Left ventricle myocardium superior (tissue), 1 donor: ENCODE measurements at places on chromosomes 1 and 21. TPM values are rescaled to one million over a fixed set of nuclear protein-coding genes. Genes with fewer than 3 reads are reported as not detected.

DNA sequence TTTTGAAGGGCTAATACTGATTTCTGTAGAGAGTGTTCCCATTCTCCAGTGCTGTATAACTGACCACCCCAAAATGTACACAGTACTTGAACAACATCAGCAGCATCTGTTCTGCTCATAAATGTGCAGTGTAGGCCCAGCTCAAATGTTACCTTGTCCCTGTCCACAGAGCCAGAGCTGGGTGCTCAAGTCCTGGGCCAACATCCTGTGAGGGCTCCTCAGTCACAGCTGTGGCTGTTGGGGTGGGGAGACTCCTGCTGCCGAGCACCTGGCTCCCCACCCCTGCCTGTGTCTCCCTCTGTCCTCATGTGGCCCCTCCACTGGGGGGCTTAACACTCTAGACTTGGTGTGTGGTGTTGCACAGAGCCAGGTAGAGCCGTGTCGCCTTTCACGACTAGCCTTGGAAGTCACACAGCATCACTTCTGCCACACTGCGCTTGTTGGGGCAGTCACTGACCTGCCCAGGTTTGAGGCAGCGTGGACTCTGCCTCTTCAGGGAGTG lies 30.5 kb downstream of the DIP2A start:
- no peak for DNase-seq

GRCh38 chr1:162561616-162562469 lies at the start of gene UAP1:
UAP1 (plus strand) TSS chr1:162561722; CDS start chr1:162566069, 4,347 bp downstream.
- no peak for DNase-seq

The ARHGAP29 gene
- 25.9 TPM for total RNA-seq

DNA sequence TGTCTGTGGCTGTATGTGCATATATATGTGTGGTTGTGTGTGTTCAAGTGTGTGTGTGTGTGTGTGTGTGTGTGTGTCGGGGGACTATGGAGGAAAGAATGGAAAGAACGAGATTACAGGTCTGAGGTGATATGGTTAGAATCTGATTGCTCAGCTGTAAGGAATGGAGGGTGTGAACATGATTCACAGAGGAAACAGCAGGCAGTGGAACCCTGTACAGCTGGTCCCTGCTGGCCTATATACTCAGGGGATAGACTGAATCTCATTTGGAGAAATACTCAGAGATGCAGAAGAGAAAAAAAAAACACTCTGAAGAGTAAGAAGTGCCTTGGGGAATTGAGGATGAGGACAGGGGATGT lies 180.1 kb upstream of the ESRRG start:
- DNase-seq: no peak

GRCh38 chr1:185300152-185300551 lies 16.9 kb downstream of the IVNS1ABP start:
- no peak for DNase-seq

DNA sequence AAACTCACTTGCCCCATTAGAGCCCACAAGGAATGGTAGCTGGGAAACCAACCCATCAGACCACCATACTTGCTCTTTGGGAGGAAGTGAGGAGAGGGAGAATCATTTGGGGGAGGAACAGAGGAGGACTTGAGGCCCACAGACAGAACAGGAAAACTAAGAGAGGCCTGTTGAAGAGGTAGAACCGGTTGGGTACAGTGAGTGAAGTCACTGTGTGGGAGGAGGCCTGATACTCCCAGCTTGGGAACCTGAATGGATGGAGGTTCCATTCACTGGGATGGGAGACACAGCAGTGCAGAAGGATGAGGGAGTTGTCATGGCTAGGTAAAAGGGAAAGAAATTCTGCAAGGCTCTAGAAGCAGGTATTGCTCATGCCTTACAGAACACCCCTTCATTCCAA lies 63.4 kb upstream of the PSEN2 start:
- no peak for DNase-seq

DNA sequence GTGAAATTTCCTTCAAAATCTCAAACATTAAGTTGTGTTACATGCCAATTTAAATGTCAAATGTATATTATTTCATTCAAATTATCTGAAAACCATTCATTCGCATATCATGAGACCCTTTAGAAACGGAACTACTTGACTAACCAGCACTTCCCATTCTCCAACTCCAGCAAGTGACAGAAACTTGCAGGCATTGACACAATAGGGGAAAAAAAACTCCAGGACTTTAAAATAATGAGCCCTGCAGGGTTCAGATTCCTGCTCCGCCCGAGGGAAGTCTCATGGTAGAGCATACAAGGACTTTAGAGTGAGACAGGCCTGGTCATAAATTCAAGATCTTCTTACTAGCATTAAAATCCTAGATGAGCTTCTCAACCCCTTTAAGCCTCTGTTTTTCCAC lies 138.9 kb downstream of the NR5A2 start:
- no peak for DNase-seq

DNA sequence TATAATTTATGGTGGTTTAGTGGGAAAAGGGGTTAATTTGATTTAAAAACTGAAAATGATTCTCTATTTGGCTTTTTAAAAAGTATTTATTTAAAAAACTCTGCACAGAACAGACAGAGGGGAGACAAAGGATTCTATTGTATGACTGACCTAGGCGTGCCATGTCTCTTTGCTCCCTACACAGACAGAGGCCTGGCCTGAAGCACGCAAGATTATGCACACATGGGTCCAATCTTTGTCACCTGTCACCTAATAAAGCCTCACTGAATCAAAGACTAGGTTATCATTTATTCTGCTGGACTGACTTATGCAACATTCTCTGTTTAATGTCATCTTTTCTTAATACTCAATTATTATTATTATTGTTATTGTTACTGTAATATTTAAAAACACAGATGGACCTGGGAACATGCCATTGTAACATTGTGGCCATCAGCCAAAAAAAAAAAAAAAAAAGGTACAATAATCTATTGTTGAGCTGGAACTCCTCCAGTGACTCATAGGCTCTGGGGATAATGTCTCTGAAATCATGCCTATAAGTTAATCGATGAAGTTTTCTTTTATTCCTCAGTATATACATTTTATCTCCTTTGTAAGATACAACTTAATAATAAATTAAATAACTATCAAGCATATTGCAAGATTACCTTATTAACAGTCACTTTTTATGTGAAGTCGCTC lies 112.1 kb downstream of the RUNX1 start:
- DNase-seq: no peak

GRCh38 chr1:187928288-187928687 lies 1099.5 kb downstream of the PLA2G4A start:
- DNase-seq: no peak

The PERM1 gene
- total RNA-seq: 187 TPM
